ENCODE measurements at places on chromosomes 2 and 18. TPM values are rescaled to one million over a fixed set of nuclear protein-coding genes. Genes with fewer than 3 reads are reported as not detected.

The DSG3 gene
- not detected for polyA plus RNA-seq

The SCN1A gene
- 0.22 TPM for polyA plus RNA-seq

The NGEF gene
- polyA plus RNA-seq = 2.0 TPM

The COL4A3 gene
- 41.9 TPM for polyA plus RNA-seq

DNA sequence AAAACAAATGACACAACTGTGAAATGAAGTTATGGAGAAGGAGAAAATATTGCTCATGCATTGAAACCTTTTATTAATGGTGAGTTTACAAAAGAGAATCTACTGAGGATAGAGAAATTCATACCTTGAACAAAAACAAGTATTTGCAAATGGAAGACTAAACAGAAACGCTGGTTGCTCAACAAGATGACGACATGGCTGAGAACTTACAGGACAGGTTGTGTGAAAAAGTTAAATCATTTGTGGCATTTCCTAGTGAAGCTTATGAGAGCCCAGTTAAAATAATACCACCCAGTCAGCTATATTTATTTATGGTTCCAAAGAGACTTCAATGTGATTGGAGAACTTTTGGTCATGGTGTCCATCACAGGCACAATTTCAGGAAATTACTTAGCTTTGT, 148.6 kb upstream of the PKDCC start:
- DNase-seq = no peak

DNA sequence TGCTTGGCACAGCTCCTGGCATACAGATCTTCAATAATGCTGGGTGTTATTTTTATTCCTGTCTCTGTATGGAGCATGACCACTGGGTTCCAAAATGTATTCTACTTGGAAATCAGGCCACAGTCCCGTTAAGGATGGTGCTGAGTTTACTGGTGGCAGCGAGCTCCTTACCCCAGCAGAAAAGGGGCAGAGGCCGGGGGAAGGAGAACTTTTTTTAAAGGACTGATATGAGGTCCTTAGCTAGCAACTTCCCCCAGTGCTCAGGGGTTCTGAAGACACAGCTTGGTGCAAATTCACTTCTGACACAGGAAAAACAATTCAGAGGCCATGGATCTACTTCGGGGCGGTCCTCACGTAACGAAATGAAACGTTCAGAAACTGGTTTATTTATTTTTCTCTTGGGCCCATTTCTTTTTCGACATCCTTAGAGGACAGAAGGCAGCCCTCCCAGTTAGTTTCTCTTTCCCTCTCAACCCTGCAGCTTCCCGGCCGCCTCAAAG, 872 bp downstream of the RDH14 start:
- DNase-seq = no peak

DNA sequence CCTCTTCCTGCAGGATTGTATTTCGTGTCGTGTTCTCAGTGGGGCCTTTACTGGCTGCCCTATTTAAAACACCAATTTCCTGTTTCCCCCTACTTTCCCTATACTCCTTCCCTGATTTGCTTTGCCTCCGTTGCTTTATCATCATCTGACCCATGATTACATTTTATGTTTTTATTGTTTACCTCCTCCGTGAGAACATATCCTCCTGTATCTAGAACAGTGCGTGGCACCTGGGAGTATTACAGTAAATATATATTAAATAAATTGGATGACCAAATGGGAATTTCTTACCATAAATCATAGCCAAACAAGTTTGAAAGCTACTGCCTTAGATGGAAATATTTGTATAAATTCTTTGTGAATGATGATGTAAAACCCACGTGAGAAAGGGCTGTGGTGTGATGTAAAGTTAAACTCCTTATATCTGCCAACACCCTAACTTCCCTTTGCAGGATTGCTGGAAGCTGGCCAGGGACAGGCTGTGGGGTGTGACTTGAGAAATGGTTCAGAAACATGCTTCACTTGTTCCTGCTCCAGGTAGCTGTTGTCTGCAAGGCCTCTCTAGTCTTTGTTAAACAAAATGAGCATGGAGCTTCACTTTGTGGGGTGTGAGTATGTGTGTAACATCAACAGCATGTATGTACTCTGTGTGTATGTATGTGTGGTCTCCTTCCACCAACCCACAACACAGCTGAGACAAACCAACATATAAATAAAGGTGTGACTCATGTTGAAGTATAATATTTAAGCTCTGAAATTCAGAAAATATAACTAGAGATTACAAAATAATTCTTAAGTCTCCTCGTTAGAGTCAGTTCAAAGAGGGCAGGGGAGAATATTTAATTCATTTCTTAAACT, 40.3 kb downstream of the LHCGR start:
- DNase-seq = no peak

DNA sequence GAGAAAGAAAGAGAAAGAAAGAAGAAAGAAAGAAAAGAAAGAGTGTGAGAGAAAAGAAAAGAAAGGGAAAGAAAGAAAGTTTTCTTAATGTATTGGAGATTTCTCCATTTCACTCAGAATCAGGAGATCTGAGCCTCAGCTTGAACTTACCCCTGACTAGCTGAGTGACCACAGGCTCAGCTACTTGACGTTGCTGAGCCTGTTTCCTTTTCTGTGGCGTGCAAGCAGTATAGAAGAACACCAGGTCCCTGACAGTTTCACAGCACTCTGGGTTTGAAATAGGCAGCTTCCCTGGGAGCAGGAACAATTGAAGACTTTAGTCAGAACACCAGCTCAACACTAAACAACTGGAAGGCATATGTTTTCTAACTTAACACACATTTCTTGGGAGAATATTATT, 44.7 kb downstream of the MARCO start:
- no peak for DNase-seq

DNA sequence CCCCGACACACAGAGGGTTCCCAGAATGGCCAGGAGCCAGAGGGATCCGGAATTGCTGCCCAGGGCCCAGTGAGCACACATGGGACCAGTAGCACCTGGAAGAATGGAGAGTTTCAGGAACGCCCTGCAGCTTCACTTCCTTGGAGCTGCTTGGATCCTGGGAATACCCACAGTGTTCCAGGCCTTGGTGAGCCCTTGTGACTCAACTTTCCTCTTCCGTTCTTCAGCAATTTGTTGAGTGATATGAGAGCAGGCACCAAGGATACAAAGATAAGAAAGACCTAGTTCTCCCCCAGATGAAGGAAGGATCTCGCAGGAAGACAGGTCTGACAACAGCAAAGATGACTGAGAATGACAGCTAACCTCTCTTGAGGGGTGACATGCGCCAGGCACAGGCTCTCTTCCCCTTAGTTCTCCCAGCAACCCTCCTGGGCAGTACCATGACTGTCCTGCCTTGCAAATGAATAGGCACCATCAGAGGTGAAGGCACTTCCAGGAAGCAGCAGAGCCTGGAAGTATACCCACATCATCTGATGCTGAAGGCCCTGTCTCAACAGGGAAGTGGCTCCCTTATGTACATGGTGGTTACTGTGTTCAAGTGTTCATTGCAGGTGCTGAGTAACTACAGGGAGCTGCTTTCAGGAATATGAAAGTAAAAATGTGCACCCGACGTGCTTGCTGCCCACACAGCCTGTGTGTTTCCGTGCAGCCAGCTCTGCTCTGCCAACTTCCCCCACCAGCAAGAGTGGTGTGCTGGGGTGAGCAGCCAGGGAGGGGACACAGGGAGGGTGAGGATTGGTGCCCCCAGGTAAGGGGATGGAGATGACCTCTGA, 116.2 kb downstream of the STPG4 start:
- no peak for DNase-seq

- DNase-seq = no peak
Measured at GRCh38 chr2:65914244-65914786, 481.9 kb upstream of the SPRED2 start.

GRCh38 chr18:74163019-74163660, 14.8 kb downstream of the TIMM21 start:
- DNase-seq = no peak

DNA sequence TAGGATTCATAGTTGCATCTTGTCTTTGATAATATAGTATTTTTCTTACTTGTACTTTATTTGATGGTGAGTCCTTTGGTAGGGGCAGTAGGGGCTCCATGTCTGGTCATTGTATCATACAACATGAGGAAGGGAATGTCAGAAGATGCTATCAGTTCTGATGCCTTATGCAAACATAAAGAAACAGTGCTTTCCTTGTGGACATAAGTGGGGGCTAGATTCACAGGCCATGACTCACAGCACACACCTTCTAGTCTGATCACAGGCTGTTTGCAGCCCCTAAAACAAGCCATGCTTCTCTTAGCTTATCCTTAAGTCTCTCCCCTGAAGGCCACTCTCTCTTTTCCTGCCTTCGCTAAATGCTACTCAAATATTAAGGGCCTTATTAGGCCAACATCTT, 10.7 kb upstream of the SLC14A1 start:
- DNase-seq = no peak

GRCh38 chr18:76980663-76981395, 151.8 kb downstream of the MBP start:
- no peak for DNase-seq
